ENCODE measurements at places on chromosomes 2 and 18. TPM values are rescaled to one million over a fixed set of nuclear protein-coding genes. Genes with fewer than 3 reads are reported as not detected.

The HADHA gene
- 94.1 TPM for polyA plus RNA-seq

The VWC2L gene
- polyA plus RNA-seq, result not detected

The ACVR1C gene
- polyA plus RNA-seq, result 1.8 TPM

The DCC gene
- 0.42 TPM for polyA plus RNA-seq

GRCh38 chr2:58045580-58046334, 849 bp upstream of the VRK2 start:
- H3K27ac ChIP-seq, result peak overlapping the region; percentile 92
- H3K4me1 ChIP-seq, result peaks cover 2% of the 10 kb centered on the region
- H3K27me3 ChIP-seq, result no peaks in the 10 kb centered on the region
- H3K36me3 ChIP-seq, result no peaks in the 10 kb centered on the region

DNA sequence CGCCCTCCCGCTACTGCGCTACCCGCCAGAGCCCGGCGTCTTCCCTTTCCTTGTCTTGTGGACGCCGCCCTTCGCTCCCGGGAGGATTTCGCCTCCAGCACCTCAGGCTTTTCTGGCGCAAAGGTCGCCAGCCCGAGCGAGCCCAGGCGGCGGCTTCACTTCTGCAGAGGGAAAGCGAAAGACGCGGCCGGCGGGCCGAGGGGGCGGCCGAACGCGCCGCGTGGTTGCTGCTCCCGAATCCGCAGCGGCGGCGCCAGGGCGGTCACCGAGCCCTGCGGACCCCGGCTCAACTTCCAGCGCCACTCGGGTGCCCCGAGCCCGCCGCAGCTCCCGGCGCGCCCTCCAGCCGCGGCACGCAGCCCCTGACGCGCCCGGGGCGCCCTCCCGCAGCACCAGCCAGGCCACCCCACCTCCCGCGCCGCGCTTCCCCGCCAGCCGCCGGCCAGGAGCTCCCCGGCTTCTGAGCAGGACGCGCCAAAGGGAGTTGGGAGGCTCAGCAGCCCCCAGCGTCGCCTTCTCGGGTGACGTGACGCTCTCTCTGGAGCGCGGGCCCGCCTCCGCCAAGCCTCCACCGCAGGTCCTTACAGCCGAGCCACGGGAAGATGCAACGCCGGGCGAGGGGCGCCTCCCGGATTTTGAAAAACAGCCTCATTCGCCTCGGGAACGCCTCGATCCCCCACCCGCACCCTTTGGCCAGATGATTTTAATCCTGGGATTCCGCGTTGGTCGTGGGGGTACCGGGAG, 84.9 kb upstream of the EPB41L3 start:
- peak overlapping the region; percentile 59 for H3K4me3 ChIP-seq
- H3K36me3 ChIP-seq, result no peaks in the 10 kb centered on the region
- no peaks in the 10 kb centered on the region for H3K27me3 ChIP-seq
- peak overlapping the region; percentile 78 for H3K27ac ChIP-seq
- DNase-seq, result peak; percentile 53
- peaks cover 5% of the 10 kb centered on the region for H3K4me1 ChIP-seq

DNA sequence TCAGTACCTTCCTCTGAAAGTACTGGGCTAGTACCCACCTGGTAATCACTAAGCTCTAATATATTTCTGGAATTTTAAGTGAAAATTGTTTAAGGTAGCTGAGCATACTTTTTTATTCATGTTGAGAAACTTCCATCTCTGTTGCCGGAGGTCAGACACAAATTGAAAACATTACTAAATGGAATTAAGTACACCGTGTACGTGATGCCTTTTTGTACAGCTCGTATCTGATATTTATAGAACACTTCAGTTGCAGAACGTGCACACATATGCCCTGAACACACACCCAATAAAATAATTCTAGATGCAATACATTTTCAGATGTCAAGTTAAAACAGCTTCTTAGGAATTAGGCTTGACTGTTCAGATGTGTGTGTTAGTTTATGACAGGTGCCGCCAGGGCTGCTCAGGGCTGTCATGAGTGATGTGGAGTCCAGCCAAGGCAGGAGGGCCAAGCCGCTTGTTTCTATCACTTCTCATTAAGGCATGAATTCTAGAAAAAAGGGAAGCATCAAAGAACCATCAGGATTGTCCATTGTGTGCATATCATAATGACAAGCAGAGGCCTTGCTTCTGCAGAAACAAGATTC, 80.9 kb upstream of the FOSL2 start:
- H3K27ac ChIP-seq, result no peak overlapping the region
- no peak for DNase-seq
- no peaks in the 10 kb centered on the region for H3K27me3 ChIP-seq
- no peaks in the 10 kb centered on the region for H3K36me3 ChIP-seq
- peaks cover 3% of the 10 kb centered on the region for H3K4me1 ChIP-seq

DNA sequence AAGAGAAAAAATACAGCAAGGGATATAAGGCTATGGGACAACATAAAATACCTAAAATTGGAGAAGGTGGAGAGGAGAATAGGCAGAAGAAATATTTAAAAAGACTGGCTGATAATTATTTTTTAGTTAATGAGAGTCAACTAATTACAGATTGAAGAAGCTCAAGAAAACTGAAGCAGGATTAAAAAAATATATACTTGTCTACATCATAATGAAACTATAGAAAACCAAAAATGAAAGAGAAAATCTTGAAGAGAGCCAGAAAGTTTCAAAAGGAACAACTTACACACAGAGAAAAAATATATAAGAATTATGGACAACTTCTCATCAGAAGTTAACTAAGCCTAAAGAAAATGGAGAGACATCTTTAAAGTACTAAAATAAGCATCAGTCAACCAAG, 62.9 kb upstream of the APCDD1 start:
- H3K36me3 ChIP-seq, result no peaks in the 10 kb centered on the region
- H3K4me1 ChIP-seq, result no peaks in the 10 kb centered on the region
- no peak for DNase-seq
- H3K27ac ChIP-seq, result no peak overlapping the region
- H3K27me3 ChIP-seq, result no peaks in the 10 kb centered on the region

GRCh38 chr2:213279971-213280370, 4.3 kb upstream of the SPAG16 start:
- peak; percentile 43 for DNase-seq
- H3K27ac ChIP-seq, result no peak overlapping the region
- no peaks in the 10 kb centered on the region for H3K4me1 ChIP-seq
- no peaks in the 10 kb centered on the region for H3K36me3 ChIP-seq
- no peaks in the 10 kb centered on the region for H3K27me3 ChIP-seq
- H3K4me3 ChIP-seq, result no peak overlapping the region

- no peak overlapping the region for H3K27ac ChIP-seq
- no peaks in the 10 kb centered on the region for H3K36me3 ChIP-seq
- H3K27me3 ChIP-seq, result no peaks in the 10 kb centered on the region
- DNase-seq, result no peak
- no peak overlapping the region for H3K4me3 ChIP-seq
Observed at GRCh38 chr2:53750041-53750768, 17.4 kb upstream of the CHAC2 start.

- H3K27me3 ChIP-seq, result no peaks in the 10 kb centered on the region
- no peak overlapping the region for H3K27ac ChIP-seq
- no peak for DNase-seq
- no peaks in the 10 kb centered on the region for H3K36me3 ChIP-seq
Observed at GRCh38 chr18:58042826-58043490, 1.1 kb upstream of the NEDD4L start.

GRCh38 chr18:3498698-3499471, 48.9 kb downstream of the TGIF1 start:
- H3K36me3 ChIP-seq, result no peaks in the 10 kb centered on the region
- no peak overlapping the region for H3K27ac ChIP-seq
- H3K4me1 ChIP-seq, result peaks cover 2% of the 10 kb centered on the region
- H3K27me3 ChIP-seq, result no peaks in the 10 kb centered on the region
- DNase-seq, result peak; percentile 52

DNA sequence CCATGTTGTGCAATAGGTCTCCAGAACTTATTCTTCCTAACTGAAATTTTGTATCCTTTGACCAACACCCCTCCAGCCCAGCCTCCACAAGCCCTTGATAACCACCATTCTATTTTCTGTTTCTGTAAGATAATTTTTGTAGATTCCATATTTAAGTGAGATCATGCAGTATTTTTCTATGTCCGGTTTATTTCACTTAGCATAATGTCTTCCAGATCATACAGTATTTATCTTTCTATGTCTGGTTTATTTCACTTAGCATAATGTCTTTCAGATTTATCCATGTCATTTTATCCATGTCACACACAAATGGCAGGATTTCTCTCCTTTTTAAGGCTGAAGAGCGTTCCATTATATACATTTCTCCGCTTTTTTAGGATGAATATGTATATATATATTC, 24.4 kb upstream of the ONECUT2 start:
- H3K27me3 ChIP-seq, result no peaks in the 10 kb centered on the region
- no peak for DNase-seq
- H3K4me1 ChIP-seq, result no peaks in the 10 kb centered on the region
- no peak overlapping the region for H3K4me3 ChIP-seq
- H3K36me3 ChIP-seq, result no peaks in the 10 kb centered on the region
- H3K27ac ChIP-seq, result no peak overlapping the region

GRCh38 chr2:39123436-39123999, 2.7 kb upstream of the SOS1 start:
- peak overlapping the region; percentile 68 for H3K4me3 ChIP-seq
- no peaks in the 10 kb centered on the region for H3K27me3 ChIP-seq
